Stimulated activated CD4-positive, alpha-beta T cell treated with anti-CD3 and anti-CD28 coated beads, Interleukin-1b, Interleukin-23, amount 100 ng/mL, for 24 hours (primary cell): ENCODE measurements at places on chromosomes 2 and 18.

GRCh38 chr18:61882296-61883004 lies 10.4 kb downstream of the RNF152 start:
- no peak for DNase-seq

DNA sequence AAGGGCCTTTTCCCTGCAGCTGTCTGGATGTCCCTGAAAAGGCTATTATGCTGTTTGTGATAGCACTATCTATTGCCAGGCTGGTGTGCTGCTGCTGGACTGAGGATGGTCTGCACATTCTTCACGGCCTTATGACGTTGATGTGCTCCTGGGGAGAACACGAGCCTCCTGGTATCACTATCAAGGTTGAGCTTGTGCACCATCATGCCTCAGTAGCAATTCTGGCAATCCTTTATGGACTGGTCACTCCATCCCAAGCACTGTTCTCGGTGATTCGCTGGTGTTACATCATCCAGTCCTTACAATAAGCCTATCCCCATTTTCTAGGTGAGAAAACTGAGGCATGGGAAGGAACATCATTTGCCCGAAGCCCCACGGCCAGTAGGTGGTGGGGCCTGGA lies 18.2 kb upstream of the CCBE1 start:
- DNase-seq: no peak

- DNase-seq: no peak
Observed at GRCh38 chr2:76445880-76446279, 735.2 kb upstream of the GCFC2 start.

DNA sequence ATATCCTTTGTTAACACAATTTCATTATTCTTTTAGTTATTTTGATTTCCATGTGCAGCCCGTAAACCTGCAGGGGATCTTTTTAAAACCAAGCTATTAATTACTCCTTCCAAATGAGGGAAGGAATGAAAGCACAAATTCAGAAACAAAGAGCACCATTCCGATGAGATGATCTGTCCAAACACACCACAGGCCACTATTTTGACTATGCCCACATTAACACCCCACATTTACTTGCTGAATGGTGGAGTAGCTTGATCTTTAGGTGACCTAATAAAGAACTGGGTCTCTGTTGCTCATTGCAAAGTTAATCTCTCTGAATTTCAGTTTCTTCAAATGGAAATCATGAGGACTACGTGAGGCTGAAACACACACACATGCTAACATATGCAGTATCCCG lies 218.0 kb downstream of the IRS1 start:
- no peak for DNase-seq

GRCh38 chr2:5391362-5391761 lies 300.8 kb upstream of the SOX11 start:
- DNase-seq: no peak

- DNase-seq: no peak
Observed at GRCh38 chr2:218861645-218862318, 2.2 kb downstream of the WNT6 start.

- no peak for DNase-seq
Observed at GRCh38 chr2:48483506-48483905, 46.4 kb upstream of the STON1 start.

DNA sequence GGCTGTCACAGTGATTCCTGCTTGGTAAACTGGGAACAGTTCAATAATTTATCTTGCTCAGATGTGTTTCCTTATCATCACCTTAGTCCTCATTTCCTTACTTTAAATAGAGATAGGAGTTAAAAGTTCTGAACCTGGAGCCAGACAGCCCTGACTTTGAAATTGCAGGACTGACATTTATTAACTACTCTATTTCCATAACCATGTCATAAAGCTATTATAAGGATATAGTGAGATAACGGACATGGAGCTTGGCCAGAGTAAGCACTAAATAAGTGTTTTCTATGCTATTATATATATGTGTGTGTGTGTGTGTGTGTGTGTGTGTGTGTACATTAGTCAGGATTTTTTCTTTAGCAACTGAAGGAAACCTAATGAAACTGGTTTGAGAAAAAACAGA lies 13.1 kb downstream of the NT5DC4 start:
- DNase-seq: no peak

DNA sequence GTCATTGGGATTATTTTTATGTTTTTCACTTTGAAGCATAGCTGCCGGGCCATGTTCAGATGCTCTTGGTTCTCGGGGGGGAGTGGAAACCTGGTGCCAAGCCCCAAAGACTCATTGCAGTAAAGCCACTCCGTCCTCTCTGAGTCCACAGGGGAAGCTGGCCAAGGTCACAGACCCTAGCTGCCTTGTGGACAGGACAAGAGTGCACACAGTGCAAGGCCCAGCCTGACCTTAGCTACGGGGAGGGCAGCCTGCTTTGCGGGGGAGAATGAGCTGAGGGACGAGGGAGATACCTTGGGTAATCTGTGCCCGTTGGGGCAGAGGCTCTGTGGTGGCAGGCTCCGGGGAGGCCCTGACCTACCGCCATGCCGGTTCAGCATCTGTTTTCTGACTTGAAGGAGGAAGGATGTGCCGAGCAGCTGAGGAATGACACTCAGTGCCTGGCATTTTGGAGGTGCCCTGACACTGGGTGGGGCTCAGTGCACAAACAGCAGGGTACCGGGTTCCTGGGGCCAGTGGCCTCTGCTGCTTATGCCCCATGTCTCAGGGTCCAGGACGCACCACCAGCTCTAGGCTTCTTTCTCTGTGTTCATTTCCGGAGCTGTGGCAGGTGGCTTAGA lies 87.2 kb downstream of the STPG4 start:
- DNase-seq: no peak

GRCh38 chr2:16030206-16031057 lies 90.1 kb downstream of the MYCN start:
- no peak for DNase-seq

- DNase-seq: no peak
Observed at GRCh38 chr2:83802604-83803003, 656.5 kb downstream of the SUCLG1 start.

DNA sequence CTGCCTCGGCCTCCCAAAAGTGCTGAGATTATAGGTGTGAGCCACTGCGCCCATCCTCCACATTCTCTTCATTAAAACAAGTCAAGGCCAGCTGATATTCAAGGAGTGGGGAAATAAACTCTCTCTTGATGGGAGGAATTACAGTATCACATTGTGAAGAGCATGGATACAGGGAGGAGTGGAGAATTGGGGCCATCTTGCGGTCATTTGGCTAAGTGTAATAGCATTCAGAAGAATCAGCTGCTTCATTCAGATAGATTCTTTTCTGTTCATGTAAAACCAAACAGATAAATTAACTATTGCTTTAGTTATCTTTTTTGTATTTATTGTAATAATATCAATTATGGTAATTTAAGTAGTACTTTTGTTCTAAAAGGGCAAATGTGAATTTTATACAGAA lies 156.3 kb downstream of the UBR3 start:
- no peak for DNase-seq

GRCh38 chr18:52008736-52009135 lies 331.3 kb upstream of the DCC start:
- DNase-seq: no peak

- DNase-seq: no peak
Observed at GRCh38 chr2:17190527-17190926, 327.7 kb downstream of the RAD51AP2 start.

- DNase-seq: peak; percentile 52
Observed at GRCh38 chr2:12716032-12716281, 779 bp upstream of the TRIB2 start.

- no peak for DNase-seq
Observed at GRCh38 chr2:12624905-12625598, 91.7 kb upstream of the TRIB2 start.

GRCh38 chr18:70019991-70020390 lies 72.3 kb upstream of the CD226 start:
- no peak for DNase-seq

DNA sequence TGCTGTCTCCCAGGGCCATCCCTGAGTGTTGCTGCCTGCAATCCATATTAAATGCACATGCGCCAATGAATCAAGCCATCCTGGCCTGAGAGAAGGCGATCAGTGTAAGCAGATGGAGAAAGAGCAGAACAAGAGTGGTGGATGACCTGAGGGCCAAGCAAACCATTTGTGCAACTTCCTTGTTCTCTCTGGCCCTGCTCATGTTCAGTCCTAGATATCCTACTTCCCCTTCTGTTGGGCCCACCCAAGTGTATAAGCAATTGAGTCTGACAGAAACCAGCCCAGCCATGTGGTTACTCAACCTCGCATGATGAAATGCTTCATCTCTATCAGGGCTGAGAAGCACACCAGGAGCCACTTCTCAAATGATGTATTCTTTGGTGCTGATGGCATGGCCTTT lies 383.1 kb upstream of the ID2 start:
- DNase-seq: no peak

GRCh38 chr18:35174093-35174731 lies 66.6 kb upstream of the ZNF397 start:
- no peak for DNase-seq

DNA sequence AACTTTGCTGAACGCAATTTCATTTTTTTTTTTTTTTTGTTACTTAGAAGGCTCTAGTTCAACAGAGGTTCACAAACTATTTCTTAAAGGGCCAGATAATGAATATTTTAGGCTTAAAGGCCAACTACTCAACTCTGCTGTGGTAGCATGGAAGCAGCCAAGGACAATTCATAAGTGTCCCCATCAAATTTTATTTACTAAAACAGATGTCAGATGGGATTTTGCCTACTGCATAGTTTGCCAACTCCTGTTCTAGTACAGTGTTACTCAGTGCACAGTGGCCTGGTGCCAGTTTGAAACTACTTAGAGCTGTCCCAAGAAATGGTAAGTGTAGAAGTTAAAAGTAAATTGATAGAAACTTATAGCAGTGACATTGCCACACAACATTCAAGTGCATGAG lies 949.4 kb upstream of the FANCL start:
- no peak for DNase-seq

GRCh38 chr2:219158586-219158985 lies 2.0 kb downstream of the NHEJ1 start:
- DNase-seq: no peak

- no peak for DNase-seq
Observed at GRCh38 chr2:238942726-238943300, 94.9 kb downstream of the TWIST2 start.

DNA sequence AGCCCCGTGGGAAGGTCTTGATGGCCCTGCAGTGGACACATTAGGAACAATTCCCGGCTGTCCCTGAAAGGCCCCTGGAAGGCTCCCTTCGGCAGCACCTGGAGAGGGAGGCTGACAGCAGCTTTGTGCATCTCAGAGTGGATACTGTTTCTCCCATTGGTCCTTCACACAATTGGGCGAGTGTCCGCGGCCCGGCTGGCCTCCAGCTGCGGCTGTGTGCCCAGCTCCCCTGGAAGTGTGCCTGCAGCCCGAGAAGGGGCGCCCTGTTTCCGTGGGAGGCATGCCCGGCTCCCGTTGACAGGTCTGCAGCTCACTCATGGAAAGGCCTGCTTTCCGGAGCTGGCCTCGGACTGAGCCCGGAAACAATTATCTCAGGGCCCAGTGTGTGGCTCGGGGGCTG lies 103.7 kb downstream of the LPIN1 start:
- DNase-seq: no peak

DNA sequence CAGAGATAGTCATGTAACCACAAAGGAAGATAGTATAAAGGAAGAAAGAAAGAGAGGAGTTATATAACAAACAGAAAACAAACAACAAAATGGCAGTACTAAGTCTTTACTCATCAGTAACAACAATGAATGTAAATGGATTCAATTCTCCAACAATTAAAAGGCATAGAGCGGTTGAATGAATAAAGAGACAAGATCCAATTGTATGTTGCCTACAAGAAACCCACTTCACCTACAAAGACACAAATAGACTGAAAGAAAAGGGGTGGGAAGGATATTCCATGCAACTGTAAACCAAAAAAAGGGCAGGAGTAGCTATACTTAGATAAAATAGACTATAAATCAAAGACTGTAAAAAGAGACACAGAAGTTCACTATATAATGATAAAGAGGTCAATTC lies 157.3 kb upstream of the CREB1 start:
- no peak for DNase-seq

DNA sequence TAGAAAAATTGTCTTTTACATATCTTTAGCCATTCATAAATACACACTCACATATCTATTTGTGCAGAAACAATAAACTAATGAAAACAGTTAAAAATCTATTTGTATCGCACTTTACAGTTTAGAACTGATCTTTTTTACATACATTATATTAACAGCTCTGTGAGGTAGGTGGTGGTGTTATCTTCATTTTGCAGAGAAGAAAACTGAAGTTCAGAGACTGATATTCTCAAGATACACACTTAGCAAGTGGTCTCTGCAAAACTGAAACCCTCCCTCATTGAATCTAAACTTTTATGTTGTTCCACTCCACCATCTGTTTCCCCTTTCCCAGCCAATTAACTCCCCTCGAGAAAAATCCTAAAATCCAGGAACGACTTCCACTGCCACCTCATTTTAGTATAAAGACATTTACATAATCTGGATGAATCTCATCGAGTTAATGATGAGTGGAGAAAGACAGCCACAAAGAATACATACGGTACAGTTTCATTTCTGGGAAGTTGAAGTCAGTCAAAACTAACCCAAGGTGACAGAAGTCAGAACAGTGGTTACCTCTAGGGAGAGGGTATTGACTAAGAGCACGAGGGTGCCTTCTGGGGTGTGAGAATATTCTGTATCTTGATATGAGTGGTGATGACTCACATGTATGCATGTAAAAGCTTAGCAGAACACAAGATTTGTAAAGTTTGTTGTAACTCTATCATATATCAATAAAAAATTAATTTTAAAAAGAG lies 524.2 kb upstream of the TCF4 start:
- no peak for DNase-seq

GRCh38 chr2:111616651-111617218 lies 267.3 kb downstream of the ANAPC1 start:
- no peak for DNase-seq

DNA sequence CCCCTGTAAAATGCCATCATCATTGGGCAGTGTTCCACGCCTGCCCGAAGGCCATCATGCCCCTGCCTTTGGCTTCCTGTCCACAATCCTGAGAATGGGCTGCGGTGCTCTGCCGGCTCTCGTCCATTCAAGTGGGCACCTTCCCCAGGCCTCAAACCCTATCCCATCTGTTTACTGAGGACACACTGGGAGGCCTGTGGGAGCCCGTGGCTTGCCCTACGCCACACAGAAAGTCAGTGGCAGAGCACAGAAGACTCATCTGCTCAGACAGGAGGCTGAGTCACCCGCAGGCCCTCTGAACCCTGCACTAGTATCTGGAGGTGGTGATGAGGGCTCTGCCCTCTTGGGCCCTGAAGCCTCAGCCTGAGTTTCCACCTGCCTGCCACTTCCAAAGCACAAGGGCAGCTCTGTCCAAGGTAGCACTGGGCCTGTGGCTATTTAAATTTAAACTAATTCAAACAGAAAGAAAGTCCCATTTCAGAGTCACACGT lies 19.1 kb upstream of the ANKRD53 start:
- DNase-seq: no peak
